ENCODE measurements at places on chromosomes 3 and 15.

- DNase-seq: no peak
These were observed 502.5 kb upstream of the NAALADL2 start for GRCh38 chr3:174356596-174356995.

GRCh38 chr15:26323566-26323965, 449.3 kb downstream of the GABRB3 start:
- no peak for DNase-seq

DNA sequence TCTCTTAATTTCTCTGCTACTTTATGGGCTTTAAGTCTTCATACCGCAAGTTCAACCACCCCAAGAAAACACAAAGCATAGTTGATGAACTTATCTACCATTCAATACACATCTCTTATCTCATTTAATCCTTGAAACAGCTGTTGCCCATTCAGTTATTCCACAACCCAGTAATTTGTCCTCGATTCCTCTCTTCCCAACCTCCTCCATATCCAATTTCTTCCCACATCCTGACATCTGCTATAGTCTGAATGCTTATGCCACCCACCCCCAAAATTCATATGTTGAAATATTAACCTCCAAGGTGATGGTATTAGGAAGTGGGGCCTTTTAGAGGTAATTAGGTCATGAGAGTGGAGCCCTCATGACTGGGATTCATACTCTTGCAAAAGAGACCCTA, 345.4 kb downstream of the ERC2 start:
- DNase-seq: no peak

- peak; percentile 14 for DNase-seq
These were observed 435.9 kb downstream of the NR2F2 start for GRCh38 chr15:96766366-96766765.

Measured in pons (tissue), 1 donor.